ENCODE measurements at places on chromosomes 2 and 18.

DNA sequence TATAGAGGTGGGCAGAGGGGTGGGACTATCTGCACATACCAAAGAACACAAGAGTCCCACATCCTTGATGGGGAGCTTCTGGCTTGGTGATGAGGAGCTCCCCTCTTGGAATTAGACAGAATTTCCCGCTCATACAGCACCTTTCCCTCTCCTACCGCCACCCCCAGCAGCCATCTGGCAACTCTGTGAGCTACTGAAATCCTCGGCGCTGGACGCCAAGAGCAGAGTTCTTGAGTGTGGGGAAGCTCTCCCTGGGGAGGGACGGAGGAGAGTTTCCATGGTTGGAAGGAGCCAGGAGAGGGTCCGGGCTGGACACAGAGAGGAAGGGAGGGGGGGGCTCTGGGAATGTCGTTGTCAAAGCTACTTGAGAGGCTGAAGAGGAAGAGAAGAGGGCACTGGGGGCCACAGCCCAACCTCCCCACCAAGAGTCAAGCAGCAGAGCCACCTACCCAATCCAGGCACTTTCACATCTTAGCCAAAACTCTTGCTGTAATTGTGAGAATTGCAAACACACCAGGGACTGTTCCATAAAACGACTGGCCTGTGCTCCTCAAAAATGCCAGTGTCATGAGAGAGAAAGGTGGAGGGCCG is 89.4 kb upstream of the MCFD2 start:
- no peak for DNase-seq

- no peak for DNase-seq
These were observed 49.6 kb downstream of the GALNT14 start for GRCh38 chr2:31088504-31089195.

GRCh38 chr2:127086990-127087790 is 19.8 kb downstream of the BIN1 start:
- no peak for DNase-seq

- DNase-seq = no peak
These were observed 45.0 kb downstream of the SLC38A11 start for GRCh38 chr2:164910101-164910899.

GRCh38 chr18:5419030-5419429 is 123.5 kb upstream of the ZBTB14 start:
- DNase-seq = no peak

- DNase-seq = no peak
These were observed 159.8 kb downstream of the TAF4B start for GRCh38 chr18:26386002-26386401.

- peak; percentile 42 for DNase-seq
These were observed 8.5 kb downstream of the IRS1 start for GRCh38 chr2:226791056-226791486.

- no peak for DNase-seq
These were observed 95.7 kb downstream of the ASXL3 start for GRCh38 chr18:33673689-33674088.
